ENCODE measurements at places on chromosomes 7 and 10.

DNA sequence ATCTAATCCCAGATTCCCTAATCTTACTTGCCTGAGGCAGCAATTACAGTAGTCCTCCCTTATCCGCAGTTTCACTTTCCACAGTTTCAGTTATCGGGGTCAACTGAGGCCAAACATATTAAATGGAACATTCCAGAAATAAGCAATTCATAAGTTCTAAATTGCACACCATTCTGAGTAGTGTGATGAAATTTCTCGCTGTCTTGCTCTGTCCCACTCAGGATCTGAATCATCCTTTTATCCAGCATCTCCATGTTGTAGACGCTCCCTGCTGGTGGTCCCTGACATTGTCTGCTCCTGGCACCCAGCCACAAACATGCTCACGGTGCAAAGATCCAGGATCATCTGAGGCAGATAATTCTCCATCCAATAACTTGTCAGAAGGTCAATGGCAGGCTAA lies 128.7 kb upstream of the CXCL12 start:
- no peak for DNase-seq

DNA sequence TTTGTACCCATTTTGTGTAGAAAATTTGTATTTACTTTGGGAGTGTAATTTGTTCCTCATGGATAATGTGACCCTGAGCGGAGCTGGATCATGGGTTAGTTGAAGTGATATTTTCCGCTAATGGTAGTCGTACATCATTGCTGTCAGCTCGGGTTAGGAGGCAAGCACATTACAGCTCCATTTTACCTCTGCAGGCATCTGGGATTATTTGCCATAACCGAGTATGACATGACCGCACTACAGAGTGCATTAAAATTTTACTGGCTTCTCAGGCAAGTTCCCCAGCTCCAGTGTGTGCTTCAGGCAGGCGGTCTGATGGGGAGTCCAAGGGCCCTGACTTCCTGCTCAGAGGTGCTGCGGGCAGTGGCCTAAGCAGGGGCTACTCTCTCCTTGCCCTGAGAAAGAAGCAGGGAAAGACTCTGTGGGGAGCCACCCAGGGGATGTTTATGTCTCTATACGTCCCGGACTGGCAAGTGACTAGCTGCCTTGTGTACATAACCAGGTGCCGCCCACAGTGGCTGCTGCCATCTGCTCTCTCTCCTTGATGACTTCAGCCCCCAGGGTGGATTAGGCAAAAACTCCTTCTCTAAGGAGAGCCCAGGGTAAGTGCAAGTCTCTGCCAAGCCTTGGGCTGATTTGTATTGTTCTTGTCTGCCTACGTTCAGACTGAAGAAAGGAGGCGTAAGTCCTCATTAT lies 685.3 kb upstream of the GALNT17 start:
- DNase-seq = no peak

DNA sequence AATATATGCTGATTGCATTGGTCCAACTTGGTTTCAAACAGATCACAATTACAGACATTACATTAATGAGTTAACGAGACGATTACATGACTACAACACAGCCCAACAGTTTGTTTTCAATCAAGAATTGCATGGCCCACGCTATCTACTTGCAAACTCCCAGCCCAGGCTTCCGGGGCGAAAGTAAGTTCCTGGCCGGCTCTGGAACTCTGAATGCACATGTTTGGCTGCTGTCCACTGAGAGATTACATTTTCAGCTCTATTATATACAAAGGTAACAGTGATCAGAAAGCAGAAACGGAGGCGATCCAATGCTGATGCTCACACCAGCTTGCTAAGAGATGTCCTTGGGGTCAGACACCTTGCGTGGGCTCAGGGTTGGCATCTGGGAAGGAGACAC lies 206.3 kb downstream of the FANK1 start:
- no peak for DNase-seq

GRCh38 chr10:117662751-117663540 lies 120.4 kb downstream of the EMX2 start:
- no peak for DNase-seq

- DNase-seq = no peak
Observed at GRCh38 chr7:108328174-108328651, 128.0 kb downstream of the NRCAM start.

GRCh38 chr10:2665772-2666171 lies 401.6 kb upstream of the PFKP start:
- DNase-seq = no peak

- peak; percentile 48 for DNase-seq
Observed at GRCh38 chr10:36462194-36462593, 663.2 kb upstream of the ANKRD30A start.

DNA sequence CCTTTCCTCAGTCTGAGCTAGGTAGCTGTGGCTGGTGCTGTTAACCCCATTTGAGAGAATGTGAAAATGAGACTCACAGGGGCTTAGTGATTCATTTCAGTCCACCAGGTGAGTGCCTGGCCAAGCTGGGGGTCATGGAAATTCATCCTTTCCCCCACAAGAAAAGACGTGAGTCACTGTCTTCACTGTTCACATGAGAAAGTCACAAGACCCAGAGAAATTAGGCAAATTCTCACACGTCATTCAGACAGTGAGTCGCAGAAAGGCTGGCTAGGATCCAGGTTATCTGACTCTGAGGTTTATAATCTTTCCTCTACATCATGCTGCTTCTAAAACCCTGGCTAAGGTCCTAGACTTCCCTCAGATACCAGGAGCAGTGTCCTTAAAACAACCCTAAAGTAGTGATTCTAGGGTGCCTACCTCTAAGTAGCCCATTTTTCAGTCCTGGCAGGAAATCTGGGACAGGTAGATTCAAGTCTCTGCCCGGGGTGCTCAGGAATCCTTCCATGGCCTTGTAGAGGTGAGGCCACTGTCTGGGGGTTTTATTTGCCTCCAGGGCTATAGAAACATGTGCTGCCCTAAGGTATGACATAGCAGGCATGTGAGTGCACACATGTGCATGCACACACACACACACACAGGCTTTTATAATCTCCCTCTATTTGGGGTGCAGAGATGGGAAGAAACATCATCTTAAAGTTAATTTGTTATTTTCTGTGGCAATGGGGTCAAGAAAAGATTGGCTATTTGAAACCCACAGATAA lies 427.9 kb upstream of the CELF2 start:
- DNase-seq = peak; percentile 80

DNA sequence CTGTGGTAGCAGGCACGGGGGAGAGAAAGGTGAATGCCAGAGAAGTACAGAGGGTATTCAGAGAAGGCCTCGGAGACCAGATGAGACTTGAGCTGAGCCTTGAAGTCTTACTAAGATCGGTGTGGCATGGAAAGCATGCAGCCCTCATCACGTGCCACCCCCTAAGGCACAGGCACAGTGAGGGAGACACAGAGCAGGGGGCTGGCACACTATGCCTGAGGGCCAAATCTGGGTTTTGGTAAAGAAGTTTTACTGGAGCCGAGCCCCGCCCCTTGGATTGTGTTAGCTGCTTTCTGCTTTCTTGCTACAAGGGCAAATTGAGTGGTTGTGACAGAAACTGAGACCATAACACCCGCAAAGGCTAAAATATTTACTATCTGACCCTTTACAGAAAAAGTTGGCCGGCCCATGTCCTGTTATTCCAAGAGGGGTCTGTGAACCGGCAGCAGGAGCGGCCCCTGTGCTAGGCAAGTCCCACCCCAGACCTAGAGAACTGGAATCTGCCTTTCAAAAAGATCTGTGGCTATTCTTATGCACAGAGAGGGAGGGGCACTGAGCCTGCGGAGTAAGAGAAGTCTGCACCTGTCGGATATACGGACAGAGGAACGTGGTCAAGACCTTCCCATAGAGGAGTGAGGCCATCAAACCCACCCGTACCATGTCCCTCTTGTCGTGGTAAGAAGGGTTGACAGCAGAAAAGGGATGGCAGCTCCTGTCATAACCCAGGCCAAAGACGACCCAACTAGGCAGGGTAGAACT lies 109.3 kb upstream of the RHEB start:
- DNase-seq = no peak

DNA sequence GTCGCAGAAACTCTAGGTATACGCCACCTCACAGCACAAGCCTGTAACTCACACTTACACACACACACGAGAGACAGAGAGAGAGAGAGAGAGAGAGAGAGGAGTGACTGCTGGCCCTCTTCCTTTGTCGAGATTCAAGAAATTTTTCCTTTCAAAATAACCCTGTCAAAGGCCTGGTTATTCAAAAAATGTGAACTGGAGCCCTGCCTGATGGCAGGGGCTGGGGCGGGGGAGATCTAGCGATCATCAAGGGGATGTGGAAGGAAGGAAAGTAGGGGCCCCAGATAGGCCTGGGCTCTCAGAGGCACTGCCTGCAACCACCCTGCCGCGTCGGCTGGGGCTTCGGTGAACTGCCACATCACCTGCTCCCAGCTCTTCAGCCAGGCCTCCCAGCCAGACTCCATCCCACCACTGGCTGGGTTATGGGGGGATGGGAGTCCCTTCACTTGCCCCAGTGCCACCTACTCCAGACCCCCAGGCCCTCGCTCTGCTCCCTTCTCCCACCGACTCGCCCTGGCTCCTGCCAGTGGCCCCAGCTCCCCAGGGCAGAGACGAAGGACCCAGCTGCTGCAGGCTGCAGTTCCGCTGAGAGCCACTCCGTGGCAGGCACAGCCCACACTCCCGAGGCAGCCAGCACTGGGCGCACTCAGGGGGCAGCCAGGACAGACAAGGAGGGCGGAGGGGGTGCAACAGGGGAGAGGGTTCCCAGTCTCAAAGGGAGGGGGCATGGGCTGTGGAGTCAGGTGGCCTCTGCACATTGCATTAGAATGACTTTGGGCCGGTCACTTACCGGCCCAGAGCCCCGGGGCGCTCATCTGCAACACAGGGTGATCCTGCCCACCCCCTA lies 15.3 kb downstream of the KCNH2 start:
- peak; percentile 17 for DNase-seq

DNA sequence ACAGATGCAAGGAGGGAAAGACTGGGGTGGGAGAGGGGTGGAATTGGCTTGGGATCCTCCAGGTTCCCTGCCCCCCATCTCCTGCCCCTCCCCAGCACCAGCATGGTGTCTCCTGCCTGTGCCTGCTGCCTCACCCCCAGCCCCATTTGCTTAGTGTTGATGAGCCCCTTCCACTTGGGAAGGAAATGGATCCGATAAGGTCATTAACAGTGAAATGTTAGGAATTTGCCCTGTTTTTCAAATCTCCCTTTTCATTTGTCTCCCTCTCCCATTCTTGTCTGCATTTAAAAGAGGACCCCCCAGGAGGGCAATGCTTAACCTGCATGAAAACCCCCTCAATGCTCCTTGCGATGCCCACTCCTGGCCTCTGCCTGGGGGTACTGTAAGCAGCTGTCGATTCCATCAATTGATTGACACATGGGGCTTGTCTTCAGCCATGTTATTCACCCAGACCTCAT lies 51.5 kb downstream of the HK1 start:
- DNase-seq = no peak

Data from NCI-H226 (cell line).